ENCODE measurements at places on chromosomes 1 and 21.
A peak's percentile ranks its signal among the peaks of the same experiment; 100 is the strongest.

DNA sequence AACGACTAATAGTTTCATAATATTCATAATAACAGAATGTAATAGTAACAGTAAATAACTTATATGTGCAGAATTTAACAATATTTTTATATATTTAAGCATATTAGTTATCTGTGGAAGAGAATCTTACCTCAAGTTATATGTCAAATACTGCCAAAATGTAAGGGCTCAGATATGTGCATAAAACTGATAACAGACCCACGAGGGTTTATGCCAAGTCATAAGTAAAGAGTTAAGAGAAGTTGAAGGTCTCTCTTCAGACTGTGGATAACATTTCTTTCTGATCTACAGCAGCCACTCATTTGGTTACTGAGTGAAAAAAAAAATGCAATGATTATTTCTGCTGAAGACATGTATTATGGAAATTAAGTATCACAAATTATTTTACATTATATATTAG lies 1167.8 kb upstream of the NCAM2 start:
- DNase-seq = no peak

DNA sequence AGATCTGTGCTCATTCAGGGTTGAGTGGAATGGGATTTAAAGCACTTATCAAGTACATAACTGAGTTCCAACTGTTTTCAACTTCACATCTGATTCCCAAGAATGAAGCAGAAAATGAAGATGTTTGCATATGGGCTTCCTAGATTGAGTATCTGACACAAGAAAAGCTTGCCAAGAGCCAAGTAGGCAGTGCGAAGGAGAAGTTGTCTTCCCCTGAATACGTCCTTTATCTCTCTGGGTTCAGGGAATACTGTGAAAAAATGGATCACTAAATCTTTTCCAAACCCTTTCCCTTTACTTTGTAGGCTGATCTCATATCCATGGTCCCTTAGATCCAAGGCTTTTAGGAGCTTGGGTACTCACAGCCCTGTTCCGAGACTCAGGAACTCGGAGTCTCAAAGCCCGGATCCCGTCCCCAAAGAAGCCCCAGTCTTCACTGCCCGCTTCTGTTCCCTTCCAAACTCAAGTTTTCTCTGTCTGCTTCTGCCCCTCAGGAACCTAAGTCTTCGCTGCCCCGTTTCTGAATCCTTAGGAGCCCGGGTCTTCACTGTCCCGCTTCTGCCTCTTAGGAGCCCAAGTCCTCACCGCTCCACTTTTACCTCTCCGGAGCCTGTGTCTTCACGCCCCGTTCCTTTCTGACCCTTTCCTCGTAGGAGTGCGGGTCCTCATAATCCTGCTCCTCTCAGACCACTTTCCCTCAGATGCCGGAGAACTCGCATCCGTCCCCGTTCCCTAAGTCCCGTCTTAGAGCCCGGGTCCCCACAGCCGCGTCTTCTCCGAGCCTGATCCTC lies 616 bp downstream of the TAF12 start:
- no peak for DNase-seq

GRCh38 chr1:177975588-177976495 lies 6.0 kb upstream of the SEC16B start:
- DNase-seq = no peak

GRCh38 chr1:81409262-81409661 lies 391.5 kb upstream of the ADGRL2 start:
- no peak for DNase-seq

GRCh38 chr1:59317780-59318179 lies 20.9 kb downstream of the FGGY start:
- DNase-seq = no peak

DNA sequence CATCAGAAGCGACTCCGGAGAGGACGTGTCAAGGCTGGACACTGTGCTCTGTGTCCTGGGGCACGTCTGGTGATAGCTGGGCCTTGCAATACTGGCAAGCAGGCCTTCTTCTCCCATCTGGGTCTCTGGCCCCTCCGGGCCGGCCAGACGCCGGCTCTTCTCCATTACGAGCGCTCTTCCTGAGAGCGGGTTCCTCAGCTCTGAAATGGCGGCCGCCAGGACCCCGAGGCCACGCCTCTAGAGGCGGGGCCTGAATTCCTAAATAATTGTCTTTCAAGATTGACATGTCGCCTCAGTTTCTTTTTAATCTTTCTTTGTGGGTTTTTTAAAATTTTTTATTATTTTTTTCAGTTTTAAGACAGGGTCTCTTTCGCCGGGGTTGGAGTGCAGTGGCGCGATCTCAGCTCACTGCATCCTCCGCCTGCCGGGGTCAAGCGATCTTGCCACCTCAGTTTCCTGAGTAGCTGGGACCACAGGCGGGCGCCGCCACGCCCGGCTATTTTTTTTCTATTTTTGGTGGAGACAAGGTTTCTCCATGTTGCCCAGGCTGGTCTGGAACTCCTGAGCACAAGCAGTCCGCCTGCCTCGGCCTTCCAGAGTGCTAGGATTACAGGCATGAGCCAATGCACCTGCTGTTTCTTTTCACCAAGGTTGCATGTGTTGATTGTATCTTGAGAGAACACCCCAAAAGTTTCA lies 9.2 kb downstream of the RNF2 start:
- DNase-seq = no peak

GRCh38 chr1:228315945-228316588 lies 90.6 kb downstream of the TRIM11 start:
- DNase-seq = no peak

DNA sequence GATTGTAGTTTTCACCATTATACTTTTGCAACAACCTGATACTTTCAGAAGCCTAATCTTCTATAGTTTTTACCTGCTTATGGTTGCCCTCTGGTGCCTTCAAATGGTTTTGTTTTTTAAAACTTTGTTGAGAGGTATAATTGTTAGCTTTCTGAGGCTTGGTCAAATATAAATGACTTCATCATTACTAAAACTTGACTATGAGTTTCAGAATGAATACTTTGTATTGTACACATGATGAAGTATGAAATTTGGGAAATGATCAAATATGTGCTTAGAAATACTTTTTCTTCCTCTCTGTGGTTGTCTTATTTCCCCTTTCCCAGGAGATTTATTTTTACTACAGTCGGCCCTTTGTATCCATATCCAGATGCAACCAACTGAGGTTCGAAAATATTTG lies 151.8 kb upstream of the B3GALT2 start:
- DNase-seq = no peak

DNA sequence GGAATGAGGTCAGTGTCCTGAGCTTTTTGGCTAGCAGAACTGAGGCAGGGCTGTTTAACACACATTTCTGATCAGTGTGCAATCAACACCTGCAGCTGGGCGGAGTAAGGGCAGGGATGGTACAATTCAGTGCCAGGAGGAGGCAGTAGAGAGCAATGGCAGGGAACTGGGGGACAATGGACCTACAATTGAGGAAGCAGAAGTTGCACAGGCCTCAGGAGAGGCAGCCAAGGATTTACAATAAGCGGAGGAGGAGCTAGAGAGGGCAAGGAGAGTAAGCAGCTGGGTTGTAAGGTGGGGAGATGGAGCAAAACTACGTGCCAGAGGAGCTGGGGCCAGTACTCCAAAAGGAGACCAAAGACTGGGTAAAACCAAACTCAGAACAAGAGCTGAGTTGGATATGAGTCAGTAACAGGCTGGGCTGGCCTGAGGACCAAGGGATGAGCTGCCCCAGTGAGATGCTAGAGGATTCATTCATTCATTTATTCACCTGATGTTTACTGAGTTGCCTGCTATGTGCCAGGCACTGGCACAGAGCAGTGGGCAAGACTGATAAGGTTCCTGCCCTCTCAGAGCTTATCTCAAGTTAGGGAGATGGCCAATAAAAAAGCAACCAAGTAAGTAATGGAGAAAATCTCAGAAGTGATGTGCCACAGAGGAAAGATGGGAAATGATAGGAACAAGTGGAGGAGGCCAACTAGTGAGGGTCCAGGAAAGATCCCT lies 10.4 kb upstream of the GALE start:
- peak; percentile 38 for DNase-seq

DNA sequence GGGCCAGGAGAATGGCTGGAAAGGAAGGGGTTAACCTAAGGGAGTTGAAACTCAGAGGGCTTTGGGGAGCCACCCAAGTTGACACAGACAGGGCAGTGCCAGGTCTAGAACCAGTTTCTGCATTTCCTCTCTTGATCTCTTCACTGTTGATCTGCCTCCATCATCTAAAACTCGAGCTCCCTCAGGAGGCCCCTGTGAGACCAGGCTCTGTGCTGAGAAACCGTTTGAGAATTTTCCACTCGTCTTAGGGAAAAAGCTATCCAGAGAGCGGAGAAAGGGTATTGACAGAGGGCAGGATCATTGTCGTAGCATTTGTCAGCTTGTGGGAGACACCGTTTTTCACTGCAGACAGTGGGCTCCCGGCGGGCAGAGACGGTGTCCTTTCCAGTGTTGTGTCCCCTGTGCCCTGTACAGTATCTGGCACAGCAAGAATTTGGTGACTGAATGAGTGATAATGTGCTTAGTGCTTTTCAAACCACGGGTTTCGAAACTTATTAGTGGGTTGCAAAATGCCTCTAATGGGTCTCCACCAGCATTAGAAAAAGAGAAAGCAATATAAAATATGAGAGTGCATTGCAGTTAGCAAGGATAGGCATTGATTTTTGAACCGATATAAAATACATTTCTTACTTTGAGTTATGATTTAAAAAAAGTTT lies 31.1 kb downstream of the PROK1 start:
- no peak for DNase-seq

DNA sequence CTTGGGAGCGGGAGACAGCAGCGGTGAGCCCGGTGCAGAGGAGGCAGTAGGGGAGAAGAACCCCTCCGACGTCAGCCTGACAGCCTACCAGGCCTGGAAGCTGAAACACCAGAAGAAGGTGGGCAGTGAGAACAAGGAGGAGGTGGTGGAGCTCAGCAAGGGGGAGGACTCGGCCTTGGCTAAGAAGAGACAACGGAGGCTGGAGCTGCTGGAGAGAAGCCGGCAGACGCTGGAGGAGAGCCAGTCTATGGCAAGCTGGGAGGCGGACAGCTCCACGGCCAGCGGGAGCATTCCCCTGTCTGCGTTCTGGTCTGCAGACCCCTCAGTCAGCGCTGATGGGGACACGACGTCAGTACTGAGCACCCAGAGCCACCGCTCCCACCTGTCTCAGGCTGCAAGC lies 32.9 kb downstream of the STYXL2 start:
- DNase-seq = no peak

DNA sequence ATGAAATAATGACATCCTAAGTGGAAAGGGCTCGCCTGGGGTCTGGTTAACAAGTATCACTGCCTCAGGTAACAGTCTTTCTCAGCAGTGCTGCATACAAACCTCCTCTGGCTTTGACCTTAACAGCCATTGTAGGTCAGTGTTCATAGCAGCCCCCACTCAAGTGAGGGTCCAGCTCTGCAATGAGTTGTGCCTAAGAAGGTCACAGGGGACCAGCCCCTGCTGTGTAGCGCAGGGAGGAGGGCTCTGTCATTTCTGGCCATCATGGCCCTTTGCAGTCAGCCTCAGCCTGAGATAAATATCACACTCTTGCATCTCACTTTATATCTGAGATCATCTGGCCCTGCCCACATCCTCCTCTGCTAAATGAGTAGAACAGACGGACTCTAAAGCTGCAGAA lies 18.1 kb upstream of the MYSM1 start:
- no peak for DNase-seq

- no peak for DNase-seq
Measured at GRCh38 chr1:232834066-232834465, 28.9 kb downstream of the MAP10 start.

- no peak for DNase-seq
Measured at GRCh38 chr1:227788271-227789083, 27.0 kb upstream of the PRSS38 start.

DNA sequence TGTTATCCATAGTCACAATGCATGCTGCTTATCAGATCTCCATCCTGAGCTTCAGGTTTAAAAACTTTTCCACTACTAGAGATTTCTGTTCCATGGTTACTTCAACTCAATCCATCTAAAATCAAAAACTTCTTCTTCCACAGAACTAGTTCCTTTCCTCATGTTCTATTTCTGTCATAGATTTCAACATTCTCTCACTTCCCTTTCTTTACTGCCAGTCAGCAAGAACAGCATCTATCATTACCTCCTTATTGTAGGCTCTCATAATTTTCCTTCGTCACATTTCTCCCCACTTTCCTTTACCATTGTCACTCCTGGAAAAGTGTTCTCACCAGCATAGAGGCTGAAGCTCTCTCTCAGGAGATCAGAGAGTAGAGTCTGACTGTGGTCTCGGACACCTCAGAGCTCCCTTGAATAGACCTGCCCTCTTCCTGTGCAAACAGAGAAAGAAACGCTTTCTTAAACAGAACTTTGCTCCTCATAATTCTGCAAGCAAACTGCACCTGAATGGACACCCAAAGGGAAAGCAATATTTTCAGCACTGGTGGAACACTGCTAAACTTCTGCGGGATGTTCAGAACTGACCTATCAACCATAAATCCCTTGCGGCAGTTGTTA lies 48.7 kb upstream of the KIRREL1 start:
- no peak for DNase-seq

DNA sequence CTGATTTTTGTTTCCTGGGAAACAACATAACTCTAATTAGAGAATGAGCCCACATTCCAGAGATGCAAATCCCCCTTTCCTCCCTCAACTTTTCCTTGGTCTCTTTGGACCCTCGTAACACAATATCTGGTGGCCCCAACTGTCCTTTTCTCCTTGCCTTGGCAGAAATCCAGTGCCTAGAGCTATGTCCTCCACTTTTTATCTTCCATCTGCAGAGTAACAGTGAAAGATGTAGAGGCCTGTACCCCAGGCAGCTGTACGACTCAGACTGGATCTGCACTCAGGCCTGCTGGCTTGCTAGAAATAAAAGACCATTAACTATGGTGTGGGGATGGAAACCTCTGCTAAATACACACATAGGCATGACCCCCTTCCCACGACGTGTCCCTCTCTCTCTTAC lies 72.0 kb downstream of the WARS2 start:
- no peak for DNase-seq

DNA sequence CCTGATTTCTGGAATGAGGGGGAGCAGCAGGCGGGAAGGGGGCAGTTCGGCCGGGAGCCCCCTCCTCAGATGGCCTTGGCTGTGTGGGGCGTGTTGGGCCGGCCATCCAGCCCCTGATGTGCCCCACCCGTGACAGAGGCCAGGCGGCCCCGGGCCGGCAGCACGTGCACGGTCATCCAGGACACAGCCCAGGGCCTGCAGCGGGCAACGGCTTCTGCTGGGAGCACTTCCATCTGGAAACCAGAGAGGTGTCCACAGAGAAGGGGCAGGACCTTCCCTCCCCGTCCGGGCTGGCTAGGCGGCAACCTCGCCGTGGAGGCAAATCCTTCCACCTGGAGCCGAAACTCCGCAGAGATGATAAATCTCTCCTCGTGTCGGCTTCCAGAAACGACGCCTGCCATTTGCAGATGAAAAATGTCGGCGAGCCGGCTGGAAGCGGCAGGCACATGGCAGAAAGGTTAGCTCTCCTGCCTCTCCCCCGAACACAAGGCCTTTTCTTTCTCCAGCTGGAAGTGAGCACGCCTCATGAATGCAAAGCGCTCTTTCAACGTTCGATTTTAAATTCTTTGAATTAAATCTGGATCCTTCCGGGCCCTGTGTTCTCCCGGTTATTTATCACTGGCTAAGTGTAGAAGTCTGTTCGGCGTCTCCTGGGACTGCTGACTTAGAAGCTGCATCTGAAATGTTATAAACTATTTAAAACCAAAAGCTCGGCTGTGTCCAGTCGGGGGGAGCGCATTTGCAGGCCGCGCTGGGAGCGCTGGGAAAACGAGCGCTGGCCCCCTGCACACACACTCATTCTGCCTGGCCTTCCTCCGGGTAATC lies 9.4 kb upstream of the ACTRT2 start:
- DNase-seq = no peak

- DNase-seq = no peak
Measured at GRCh38 chr1:19123837-19124236, 86.2 kb downstream of the UBR4 start.
